Fibroblast of skin of back (primary cell): ENCODE measurements at places on chromosomes 16 and 17.

- no peak for DNase-seq
Measured at GRCh38 chr16:27995378-27995777, 68.1 kb downstream of the GSG1L start.

- DNase-seq, result no peak
Measured at GRCh38 chr16:74560912-74561311, 46.0 kb downstream of the GLG1 start.

- peak; percentile 70 for DNase-seq
Measured at GRCh38 chr17:44900894-44901293, 1.6 kb upstream of the EFTUD2 start.

DNA sequence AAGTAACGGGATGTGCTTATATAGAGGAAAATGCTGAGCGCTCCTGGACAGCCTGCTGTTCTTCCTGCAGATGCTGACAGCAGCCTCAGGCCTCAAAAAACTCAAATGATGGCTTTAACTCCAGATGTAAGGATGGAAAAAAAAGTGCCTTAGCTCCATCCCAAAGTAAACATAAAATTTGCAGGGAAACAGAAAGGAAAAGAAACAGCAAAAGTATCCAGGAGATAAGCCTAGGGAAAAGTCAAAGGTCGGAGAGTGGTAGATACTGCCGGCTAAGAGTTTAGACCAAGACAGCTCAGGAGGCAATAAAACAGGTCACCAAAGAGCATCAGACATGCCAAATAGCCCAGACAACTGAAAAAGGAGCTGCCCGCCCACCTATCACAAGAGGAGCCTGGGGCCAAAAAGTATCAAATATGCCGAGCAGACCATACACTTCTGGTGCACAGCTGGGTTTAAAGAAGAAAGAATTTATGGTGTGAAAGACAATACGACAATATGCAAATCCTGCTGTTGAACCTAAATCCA is 6.9 kb downstream of the KRT31 start:
- DNase-seq, result no peak

GRCh38 chr16:84501077-84501735 is 3.3 kb downstream of the MEAK7 start:
- peak; percentile 51 for DNase-seq
